ENCODE measurements at places on chromosomes 12 and 14.

- no peak for DNase-seq
Measured at GRCh38 chr12:68913682-68914081, 19.3 kb downstream of the CPM start.

DNA sequence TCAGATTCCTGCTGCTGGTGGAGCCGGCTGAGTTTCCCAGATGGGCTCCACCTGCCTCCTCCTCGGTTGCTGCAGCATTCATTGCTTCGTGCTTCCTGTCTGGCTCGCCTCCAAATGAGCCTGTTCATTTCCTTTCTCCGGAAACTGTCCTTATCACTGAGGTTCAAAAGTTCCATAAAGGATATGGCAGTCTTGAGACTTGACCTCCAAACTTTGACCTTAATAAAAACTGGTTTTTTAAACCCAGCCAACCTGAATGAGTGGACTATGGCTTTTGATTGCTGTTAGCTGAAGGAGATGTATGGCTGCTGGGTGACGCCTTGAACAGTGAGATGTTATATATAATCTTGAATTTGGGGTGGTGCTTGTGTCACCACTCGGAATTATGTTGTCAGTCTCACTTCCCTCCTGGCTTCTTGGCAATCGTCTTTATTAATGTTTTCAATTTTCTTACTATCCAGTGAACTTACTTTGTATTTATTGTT lies 62.7 kb downstream of the RASSF3 start:
- no peak for DNase-seq

DNA sequence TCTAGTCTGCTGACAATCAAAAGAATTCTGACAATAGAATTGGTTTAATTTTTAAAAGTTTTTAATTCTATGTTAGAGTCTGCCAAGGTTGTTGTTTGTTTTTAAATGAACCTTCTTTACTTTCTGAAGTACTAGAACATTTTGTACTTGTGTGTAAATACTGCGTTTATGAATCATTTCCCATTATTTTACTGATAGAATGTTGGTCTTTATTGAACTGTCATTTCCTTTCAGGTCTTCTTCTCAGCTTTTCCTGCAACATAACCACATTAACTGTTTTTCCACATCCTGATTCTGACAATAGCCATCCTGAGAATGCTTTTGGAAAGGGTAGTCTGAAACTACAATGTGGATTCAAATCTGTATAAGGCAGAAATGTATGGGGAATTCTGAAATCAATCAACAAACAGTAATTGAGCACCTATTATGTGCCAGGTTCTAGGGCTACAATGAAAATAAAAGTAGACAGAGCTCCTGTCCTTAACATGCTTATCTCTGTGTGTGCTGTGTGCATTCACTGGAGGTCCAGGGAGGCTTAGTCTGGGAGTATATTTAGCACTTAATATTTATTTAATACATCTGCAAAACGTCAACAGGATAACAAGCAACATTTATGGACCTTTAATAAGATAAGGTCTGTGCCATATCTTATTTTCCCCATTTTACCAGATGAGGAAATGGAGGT lies 73.1 kb upstream of the SLC38A2 start:
- DNase-seq: no peak

DNA sequence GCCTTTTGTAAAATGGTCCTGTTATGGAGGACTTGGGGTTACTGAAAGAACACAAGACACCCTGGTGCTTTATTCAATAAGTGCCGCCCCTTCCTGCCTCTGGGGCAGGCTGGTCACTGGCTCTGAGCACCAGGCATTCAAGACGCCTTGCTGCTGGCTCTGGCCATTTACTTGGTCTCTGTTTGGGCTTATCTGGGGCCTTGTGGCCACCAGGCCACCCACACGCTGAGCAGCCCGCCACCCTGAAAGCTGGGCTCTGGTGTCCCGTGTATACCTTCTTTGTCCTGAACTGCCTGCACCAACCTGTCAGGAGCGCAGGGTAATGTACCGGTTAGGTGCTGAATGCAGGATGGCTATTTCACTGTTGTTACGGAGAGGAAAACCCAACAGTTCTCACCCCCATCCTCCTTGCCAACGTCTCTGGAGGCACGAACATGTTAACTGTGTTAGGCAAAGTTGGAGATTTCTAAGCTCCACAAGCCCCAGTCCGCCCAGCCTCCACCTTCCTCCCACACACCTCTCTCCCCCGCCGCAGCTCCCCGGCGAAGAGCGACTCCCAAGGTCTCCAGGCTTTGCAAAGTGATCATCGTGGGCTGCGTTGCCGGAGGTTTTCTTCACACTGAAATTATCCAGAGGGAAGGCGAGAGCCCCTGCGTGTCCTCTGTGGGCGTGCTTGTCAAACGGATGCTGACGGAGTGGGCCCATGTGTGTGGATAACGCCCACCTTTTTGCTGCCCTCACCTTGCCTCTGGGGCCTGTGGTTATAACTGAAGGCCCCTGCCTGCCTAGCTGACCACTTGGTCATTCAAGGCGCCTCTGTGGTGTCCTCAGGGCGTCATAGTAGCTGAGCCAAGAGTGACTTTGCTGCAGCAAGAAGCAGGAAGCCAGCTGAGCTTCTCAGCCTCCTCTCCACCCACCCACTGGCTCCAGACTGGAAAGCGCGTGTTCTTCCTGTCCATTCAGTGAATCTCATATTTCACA lies 18.8 kb upstream of the BEGAIN start:
- no peak for DNase-seq

- DNase-seq: no peak
Measured at GRCh38 chr12:2631653-2632350, 163.0 kb upstream of the FKBP4 start.
